GM18507 (cell line): ENCODE measurements at places on chromosomes 5 and 9.
A peak's percentile ranks its signal among the peaks of the same experiment; 100 is the strongest.

GRCh38 chr9:114124666-114125475 lies 25.8 kb upstream of the KIF12 start:
- no peak for DNase-seq

DNA sequence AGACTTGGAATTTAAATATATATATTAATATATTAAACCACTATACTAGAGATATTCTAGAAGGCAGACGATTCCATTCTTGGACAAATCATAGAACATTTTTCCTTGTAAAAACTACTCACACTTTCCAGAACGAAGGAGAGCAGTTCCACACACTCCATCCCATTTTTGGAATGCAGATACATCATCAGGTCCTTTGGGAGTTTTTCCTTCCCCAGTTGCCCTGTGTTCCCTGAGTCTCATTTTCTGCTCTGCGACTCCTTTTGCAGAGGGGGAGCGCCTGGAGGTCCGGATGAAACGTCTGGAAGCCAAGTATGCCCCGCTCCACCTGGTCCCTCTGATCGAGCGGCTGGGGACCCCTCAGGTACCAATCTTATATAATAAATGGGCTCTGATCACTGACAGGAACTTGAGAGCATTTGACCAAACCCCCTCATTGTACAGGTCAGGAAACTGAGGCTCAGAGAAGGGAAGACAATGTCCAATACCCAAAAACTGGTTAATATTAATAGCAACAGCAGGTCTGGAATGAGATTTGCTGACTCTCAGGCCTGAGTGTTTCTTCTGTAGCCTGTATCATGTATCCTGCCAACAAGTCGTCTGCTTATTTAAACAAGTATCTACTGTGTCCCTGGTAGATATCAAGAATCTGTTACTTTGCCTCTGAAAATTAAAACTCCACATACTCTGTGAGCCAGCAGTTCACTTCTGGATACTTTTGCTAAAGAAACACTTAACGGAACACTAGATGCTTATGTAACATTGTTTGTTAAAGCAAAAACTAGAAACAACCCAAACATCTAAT lies 76.8 kb upstream of the NIPAL4 start:
- DNase-seq = no peak

- DNase-seq = no peak
These were observed 564.7 kb downstream of the PDE4D start for GRCh38 chr5:59328709-59329296.

- DNase-seq = no peak
These were observed 295.5 kb upstream of the SMC2 start for GRCh38 chr9:103798620-103799019.

DNA sequence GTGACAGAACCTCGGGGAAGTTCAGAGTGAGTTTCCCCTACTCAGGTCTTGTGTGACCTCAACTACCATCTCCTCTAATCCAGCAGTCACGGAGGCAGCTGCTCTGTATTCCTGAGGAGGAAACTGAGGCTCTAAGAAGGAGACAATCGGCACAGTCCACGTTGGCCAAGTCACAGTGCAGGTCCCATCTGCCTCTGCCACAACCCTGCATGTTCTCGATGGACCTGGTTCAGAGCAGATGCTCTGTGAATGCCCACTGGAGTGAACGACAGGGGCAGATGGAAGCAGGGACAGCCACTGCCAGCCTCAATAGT lies 722 bp upstream of the ERGIC1 start:
- no peak for DNase-seq

DNA sequence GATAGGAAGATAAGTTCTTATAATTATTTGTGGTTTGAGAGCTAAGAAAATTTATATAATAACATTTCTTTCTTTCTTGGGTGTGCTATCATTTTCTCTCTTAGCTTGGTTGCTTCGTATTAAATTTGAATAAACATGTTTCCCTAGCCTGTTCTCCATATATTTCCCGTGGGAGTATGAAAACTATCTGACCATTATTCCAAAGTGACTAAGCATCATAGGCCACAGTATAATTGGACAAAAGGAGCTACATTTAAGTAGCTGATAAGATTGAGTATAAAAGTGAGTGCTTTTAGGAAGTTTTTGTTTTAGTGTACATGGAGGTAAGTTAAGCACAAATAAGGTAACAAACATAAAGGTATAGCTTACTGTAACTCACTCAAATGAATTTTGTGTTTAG lies 8.4 kb upstream of the OSMR start:
- no peak for DNase-seq

DNA sequence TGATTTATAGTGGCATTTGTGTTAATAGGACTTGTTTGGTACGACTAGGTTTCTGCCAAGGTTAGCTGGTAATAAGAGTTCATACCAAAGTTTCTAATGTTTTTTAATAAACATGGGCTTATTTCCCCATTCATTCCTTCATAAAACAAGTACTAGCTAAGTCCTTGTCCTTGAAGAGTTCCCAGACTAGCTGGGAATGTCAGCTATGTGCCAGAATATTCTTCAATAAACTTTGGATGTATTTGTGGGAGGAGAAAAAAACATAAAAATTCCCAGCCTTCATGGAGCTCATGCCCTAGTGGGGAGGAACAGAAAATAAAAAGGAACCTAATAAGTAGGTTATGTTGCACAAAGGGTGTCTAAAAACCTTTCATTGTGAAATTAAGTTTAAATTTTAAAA lies 176.9 kb downstream of the DENND1A start:
- DNase-seq = no peak

DNA sequence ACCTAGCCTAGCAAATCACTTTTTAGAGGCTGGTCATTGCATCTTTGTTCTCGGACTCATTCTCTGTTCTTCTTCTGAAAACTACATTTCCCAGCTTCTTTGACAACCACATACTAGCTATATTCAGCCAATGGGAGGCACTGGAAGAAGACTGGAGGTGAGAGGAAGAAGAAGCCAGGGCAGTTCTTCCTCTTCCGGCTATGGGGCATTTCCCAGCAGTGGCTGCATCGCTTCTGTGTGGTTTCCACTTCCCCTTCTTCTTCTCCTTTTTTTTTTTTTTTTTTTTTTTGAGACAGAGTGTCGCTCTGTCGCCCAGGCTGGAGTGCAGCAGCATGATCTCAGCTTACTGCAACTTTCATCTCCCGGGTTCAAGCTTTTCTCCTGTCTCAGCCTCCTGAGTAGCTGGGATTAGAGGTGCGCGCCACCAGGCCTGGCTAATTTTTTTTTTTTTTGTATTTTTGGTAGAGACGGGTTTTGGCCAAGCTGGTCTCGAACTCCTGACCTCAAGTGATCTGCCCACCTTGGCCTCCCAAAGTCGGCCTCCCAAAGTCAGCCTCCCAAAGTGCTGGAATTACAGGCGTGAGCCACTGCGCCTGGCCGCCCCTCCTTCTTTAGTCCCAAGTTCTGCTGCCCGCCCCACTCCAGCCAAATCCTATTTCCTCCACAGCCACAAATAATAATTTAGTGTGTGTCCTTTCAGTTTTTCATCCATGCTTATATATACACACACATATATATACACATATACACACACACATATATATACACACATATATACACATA lies 6.9 kb upstream of the UBAP1 start:
- no peak for DNase-seq

DNA sequence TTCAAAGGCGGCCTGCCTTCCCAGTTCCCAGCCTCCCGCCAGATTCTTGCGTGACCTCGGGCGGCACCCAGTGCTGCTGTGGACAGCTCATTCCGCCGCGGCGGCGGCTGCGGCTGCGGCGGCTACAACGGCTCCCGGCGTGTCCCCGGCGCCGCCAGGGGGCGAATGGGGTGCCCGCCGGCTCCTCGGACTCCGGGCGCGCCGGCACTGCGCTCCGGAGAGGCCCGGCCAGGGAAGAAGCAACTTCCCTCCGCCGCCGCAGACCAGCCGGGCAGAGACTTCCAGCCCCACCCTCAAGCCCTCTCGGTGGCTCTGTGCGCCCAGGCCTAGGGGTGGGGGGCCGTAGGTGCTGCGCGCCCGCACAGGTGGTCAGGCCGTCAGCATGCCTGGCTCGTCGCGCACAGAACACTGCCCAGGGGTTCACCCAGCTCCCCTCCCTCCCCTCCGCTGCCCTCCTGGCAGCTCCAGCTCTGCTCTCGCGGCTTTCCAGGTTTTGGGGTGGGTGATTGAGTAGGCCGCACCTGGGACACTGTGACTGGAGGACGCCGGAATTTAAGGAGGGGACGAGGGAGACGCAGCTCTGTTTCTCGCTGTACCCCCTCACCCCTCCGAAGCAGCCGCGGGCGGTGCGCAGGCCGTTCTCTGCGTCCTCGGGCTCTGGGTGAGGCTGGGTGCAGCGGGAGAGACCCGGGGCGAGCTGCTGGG lies 20.2 kb downstream of the IGIP start:
- DNase-seq = peak; percentile 46

- DNase-seq = no peak
These were observed 19.5 kb downstream of the MAP1B start for GRCh38 chr5:72126796-72127195.

GRCh38 chr5:154325566-154325965 lies 120.2 kb upstream of the SAP30L start:
- DNase-seq = no peak

GRCh38 chr5:103475629-103476240 lies 86.9 kb downstream of the NUDT12 start:
- DNase-seq = no peak

- no peak for DNase-seq
These were observed 764.3 kb downstream of the MTRR start for GRCh38 chr5:8633259-8633658.

- DNase-seq = no peak
These were observed 733.9 kb downstream of the PRELID2 start for GRCh38 chr5:145101246-145101645.

DNA sequence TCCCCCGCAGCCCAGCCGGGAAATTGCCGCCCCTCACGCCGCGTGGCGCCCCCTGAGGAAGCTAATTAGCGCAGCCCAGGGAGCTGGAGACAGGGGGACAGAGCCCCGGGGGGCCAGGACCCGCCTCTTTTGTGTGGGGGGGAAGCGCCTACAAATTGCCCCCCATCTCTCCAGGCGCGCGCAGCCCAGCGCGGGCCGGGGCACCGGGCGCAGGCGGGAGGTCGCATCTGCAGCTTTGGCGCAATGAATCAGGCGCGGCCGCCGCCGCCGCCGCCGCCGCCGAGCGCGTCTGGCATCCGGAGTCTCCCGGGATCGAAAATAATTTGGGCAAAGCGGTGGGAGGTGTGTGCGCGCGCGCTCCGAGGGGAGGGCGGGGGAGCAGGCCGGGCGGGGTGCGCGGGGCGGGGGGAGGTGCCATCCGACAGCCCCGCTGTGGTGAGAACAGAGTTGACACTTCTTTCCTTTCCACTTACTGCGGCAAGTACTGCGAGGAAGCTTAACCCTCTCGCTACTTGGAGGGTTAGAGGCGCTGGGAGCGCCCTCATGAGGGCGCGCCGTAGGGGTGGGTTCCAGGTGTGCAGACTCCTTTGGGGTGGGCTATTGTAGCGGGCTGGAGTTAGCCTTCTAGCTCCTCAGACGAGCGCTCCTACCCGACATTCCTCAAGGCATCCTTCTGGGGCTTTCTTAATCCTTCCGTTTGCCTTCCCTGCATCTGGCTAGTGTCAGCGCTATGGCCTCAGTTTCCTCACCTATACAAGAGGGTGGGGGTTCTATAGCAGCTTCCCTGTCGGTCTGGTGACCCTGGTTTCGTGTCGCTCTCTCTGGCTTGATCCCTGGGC lies 63.1 kb downstream of the CXXC5 start:
- DNase-seq = no peak

- DNase-seq = no peak
These were observed 485.2 kb upstream of the FTMT start for GRCh38 chr5:121366515-121366914.

DNA sequence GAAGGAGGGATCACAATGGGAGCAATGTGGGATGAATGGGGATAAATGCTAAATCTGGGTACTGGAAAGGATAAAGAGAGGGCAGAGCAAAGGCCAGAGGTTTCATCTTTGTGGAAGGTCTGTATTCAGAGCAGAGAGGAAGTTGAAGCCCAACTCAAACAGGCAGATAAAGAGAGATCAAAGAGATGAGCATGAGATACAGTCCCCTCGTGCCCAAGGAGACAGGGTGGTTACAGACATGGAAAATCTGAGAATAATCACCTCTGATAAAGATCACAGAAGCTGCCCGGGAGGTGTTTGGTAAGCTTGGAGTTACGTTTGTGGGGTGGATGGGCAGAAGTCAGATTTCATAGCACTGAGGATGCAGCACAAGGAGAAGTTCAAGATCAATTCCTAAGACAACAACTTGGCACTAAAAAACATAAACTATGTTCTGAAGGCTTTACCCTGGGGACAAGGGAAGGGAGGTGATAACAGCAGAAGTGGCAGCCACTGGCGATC lies 459 bp upstream of the ERAP2 start:
- no peak for DNase-seq

GRCh38 chr5:34791761-34792244 lies 47.2 kb upstream of the TTC23L start:
- DNase-seq = no peak

DNA sequence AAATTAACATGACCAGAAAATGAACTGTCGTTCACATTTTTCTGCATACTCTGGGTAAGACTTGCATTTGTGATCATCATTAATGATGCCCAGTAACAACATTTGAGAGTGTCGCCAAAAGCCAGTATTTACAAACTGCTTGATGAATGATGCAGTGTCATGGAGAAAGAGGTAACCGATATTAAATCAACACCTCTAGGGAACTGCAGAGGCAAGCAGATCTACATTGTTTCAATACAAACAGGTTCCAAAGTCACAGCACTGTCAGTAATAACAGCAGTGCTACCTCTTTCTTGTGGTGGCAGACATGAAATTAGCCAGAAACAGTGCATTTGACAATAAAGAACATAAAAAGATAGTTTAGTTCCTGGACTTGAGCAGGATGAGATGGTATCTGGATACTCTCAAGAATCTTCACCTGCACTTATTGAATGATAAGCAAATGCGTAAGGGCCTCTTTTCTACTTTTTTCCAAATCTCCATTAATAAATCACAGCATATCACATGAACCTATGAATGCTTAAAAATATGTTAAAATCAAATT lies 456.6 kb downstream of the ARHGEF28 start:
- DNase-seq = no peak

DNA sequence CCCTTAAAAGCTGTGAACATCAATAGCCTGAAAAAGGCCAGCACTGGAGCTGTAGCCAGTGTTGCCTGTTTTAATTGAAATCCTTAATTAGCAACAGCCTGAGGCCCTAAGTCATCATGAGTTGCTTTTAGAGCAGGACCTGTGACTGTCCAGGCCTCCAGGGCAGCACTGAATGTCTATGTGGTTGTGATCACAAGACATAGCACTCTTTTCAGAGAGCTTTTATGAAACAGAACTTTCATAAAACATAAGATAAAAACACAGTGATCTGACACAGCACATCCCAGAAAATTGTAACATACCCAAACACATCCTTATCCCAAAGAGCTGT lies 85.5 kb upstream of the MYO10 start:
- DNase-seq = no peak

DNA sequence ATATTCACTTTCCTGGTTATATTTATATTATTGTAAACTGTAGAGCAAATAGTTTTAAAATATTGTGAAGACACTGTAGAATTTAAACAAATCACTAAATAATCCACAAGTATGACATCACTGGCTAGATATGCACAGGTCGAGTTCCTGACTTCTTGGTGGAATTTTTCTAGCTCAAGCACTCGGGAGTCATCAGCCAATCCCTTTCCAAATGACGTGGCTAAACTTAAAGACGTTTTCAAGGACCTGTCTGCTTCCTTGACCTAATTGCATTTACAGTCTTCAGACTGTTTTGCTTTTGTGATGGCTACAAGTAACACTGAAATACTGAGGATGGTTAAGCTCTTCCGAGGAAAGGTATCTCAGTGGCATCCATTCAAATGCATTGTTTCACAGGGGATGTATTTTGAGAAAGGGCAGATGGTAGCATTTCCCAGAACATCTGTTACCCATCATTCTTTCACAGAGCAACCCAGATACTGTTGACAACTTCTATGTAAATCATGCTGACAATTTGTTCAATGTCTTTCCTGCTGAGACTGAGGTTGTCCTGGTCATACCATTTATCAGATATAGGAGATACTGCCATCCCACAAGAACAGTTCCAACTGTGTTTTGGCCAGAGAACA lies 262.8 kb downstream of the CDH10 start:
- no peak for DNase-seq
